ENCODE measurements at places on chromosomes 1 and 21.

DNA sequence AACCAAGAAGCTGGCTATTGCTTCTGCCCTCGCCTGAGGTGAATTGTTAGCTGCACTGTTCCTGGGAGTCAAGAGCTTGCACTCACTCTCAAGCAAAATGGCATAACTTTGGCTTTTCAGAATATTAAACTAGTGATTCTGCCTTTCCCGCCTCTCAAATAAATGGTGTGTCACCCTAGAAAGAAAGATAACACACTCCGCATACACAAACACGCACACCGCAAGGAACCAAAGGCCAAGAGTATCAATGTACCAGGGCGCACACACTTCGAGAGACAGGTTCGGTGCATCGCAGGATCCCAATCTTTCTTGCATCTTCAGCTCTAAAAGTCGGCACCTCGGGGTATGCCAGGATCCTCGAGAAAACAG, 470 bp upstream of the RTCA start:
- DNase-seq = no peak

DNA sequence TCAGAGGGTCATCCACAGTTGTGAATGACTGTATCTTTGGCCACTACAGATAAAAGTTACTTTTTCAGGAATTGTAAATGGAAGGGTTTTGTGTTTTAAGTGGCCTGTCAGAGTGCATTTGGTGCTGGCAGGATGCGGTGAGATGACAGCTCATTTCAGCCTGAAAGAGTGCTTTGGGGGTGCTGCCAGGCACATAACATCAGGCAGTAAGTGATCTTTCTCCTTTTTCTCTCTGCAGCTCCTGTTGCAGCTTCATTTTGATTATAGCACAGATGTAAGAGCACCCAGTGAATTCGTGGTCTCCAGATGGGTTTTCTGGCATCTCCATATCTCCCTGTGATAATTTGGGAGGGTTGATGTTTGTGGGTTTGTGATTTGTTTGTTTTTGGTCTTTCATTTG, 14.8 kb upstream of the FAM163A start:
- DNase-seq = no peak

GRCh38 chr1:114337417-114337816, 173.6 kb downstream of the TRIM33 start:
- no peak for DNase-seq

DNA sequence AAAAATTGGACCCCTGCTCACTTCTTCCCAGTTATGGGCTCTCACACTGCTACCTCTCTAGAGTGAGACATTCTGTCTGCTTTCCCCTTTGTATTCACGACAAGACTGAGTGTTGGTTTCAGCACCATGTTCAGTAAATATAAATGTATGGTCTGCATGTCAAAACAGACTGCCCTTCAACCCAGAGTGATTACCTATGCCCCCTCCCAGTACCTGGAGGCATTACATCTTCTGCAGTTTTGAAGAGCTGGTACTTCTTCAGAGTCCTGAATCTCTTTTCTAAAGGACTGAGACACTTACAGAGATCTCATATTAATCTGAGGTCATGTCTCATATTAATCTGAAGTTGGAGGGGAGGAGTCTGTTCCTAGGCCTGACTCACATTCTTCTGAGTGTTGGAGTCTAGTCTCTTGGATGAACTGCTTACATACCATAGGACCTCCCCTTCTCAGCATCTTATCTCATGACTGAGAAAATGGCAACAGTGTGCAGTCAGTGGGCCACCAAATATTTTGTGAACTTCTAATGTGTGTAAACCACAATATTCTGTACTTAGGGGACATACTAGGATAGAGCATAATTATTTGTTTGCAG, 80.3 kb downstream of the RGL1 start:
- no peak for DNase-seq

DNA sequence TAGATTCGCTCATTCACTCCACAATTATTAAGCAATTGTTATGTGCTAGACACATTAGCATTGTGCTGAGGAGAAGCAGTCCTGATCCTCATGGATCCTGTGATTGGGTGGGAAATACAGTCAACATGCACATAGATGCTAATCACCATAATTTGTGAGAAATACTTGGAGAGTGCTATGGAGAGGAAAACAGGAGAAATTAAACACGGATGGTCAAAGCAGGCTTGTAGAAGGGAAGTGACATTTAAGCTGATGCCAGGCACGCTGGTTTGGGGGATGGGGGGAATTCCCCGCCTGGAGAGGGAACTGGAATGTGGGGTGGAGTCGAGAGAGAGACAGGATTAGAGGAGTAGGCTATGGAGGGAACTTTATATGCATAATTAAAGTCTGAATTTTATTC, 52.2 kb upstream of the L1TD1 start:
- no peak for DNase-seq

- no peak for DNase-seq
Measured at GRCh38 chr1:96473791-96474434, 247.7 kb upstream of the PTBP2 start.

DNA sequence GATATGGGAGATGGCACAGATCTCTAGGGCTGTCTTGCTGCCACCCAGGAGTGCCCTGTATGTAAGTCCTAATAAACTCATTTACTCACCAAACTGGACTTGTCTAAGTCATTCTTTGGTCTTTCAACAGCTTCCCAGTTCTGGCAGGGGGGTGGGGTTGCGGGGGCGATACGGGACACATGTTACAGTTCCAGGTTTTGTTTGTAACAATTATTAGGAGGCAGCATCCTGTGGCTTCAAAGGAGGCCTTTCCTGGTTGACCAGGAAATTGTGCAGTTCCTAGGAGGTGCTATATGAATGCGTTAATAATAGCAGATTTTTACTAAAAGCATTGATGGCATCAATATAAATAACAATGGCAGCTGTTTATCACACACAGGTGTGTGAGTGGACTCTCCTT, 42.7 kb upstream of the TRIM45 start:
- DNase-seq = no peak

- no peak for DNase-seq
Measured at GRCh38 chr1:107750364-107750959, 214.5 kb downstream of the VAV3 start.

DNA sequence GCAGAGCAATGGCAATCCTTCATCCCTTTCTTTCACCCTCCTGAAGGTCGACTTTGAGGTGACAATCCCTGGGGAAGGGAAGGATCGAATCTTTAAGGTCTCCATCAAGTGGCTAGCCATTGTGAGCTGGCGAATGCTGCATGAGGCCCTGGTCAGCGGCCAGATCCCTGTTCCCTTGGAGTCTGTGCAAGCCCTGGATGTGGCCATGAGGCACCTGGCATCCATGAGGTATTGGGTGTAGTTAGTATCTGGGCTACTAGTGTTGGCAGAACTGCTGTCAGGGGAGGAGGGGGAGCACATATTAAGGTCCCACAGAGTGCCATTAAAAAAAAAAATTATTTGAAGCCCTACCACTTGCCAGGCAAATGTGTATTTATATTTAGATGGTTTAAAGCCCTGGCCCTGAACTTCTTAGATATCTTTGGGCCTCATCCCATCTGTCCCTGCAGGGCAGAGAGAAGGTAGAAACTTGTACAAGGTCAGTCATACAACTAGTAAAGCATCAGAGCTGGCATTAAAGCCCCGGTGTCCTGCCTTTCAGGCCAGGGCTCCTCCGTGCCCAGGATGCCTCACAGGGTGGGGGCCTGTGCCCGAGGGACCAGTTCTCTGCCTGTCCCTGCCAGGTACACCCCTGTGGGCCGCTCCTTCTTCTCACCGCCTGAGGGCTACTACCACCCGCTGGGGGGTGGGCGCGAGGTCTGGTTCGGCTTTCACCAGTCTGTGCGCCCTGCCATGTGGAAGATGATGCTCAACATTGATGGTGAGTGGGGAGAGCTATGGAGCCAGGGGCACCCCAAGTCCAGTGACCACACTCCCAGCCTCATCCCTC, 10.3 kb downstream of the AGO1 start:
- DNase-seq = no peak

- no peak for DNase-seq
Measured at GRCh38 chr1:88973520-88974137, 18.8 kb downstream of the KYAT3 start.

DNA sequence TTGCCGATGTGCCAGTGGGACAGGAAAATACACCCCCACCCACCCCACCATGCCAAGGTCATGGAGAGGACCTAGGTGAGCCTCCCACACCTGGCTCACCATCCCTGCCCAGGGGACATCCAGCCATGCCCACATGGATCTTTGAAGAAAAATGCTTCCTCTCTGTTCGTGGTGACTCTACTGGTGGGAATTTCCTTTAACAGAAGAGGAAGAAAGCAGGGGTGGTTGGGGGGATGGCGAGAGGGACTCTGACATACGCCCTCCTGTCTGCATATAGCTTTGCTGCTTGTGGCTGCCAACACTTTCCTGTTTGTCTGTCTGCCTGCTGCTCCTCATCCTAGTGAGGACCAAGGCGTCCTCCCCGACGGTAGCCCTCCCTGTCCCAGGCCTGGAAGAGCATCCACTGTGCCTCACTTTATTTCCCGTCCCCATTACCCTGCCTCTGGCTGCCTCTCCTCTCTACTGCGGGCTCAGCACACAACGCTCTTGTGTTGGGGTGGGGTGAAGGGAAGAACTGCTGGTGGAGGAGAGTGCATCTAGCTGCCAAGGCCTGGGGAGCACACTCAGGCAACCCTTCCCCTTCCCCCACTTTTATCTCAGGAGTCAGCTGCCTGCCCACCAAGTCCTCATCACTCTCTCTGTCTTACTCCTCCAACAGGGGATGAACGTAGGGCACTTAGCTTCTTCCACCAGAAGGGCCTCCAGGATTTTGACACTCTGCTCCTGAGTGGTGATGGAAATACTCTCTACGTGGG, 2.5 kb downstream of the SEMA4A start:
- DNase-seq = no peak

GRCh38 chr1:201450721-201451291, 18.2 kb downstream of the PHLDA3 start:
- no peak for DNase-seq

GRCh38 chr1:246134789-246135188, 372.3 kb downstream of the SMYD3 start:
- DNase-seq = no peak

DNA sequence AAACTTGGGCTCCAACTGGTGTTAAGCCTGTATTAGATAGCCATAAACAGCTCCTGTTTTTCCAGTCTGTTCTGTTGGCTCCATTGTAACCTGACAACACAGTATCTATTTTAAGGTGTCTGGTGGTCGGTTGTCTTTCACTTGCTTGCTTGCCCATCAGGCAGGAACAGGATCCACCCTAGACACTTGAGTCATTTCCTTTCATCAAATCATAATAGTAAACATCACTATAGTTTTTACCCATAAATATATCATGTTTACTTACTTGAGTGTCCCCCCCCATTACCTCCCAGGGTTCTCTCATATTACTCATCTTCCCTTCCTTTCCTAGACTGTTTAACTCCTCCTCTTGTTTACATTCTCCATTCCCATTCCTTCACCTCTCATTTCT, 2.9 kb downstream of the DDI2 start:
- DNase-seq = no peak

DNA sequence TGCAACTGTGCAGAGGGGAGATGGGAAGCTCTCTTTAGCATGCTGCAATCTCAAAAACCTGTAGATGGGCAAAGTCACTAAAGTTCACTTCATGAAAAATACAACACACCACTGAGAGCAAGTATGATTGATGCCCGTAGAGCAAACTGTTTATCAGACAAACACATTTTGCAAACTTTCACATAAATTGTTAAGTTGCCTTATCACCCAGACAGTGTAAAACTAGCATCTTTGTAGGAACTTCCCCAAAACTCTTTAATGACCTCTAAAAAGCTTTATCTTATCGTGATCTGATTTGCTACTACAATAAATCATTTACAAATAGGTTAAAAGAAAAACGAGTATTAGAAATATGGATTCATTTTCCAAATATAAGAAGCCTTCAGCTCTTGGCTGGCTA, 391.0 kb downstream of the LMO4 start:
- DNase-seq = no peak

DNA sequence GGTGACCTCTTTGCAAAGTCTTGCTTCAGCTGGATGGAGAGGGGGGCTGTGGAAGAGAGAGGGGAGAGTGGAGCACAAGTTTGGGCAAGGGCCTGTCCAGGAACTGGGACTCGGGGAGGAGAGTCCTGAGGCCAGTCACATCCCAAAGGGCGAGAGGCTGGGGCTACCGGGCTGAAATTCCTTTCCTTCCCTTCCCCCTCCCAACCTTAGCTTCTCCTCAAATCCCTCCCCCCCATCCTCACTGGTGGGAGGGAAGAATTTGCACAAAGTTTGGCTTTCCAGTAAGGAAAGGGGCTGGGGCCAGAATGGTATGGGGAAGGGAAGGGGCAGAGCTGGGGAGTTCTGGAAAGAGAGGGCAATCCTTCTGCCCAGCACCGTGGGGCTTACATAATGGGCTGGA, 854 bp downstream of the CNTN2 start:
- DNase-seq = no peak

- no peak for DNase-seq
Measured at GRCh38 chr1:6116137-6116536, 64.0 kb downstream of the CHD5 start.

GRCh38 chr1:53577761-53578100, 118.5 kb downstream of the DMRTB1 start:
- no peak for DNase-seq

GRCh38 chr1:70112838-70113237, 92.5 kb downstream of the LRRC40 start:
- no peak for DNase-seq

DNA sequence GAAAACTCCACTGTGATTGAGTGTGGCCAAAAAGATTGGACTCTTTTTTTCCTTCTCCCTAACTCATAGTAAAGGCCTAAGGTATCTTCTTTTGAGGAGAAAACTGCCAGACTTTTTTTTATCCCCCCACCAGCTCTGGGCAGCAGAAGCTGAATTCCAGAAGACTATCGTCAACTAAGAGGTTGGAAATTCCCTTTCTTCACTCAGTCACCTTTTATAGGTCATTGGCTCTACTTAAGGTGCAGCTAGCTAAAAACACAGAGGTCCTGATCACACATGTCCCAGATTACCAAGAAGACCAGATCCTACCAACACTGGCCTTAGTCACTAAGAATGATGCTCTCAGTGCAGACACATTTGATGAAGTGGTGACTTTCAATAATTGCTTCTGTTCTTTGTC, 1441.2 kb downstream of the PLA2G4A start:
- DNase-seq = no peak

GRCh38 chr1:226884116-226884625, 13.8 kb downstream of the PSEN2 start:
- DNase-seq = no peak

GRCh38 chr1:48196237-48196636, 26.3 kb upstream of the SLC5A9 start:
- no peak for DNase-seq

- no peak for DNase-seq
Measured at GRCh38 chr1:28108001-28108400, 19.6 kb upstream of the EYA3 start.

- DNase-seq = no peak
Measured at GRCh38 chr1:211932231-211932932, 101.8 kb upstream of the LPGAT1 start.

- no peak for DNase-seq
Measured at GRCh38 chr1:118077331-118078045, 107.5 kb downstream of the SPAG17 start.

- no peak for DNase-seq
Measured at GRCh38 chr1:94903280-94904009, 23.5 kb downstream of the CNN3 start.

GRCh38 chr21:31354604-31355443, 10.8 kb upstream of the TIAM1 start:
- no peak for DNase-seq

- DNase-seq = no peak
Measured at GRCh38 chr1:82091729-82092128, 291.0 kb downstream of the ADGRL2 start.

- DNase-seq = no peak
Measured at GRCh38 chr1:214649607-214650006, 46.6 kb downstream of the CENPF start.

GRCh38 chr21:41431788-41432548, 5.9 kb downstream of the MX1 start:
- no peak for DNase-seq

- DNase-seq = no peak
Measured at GRCh38 chr1:226293553-226293920, 15.4 kb downstream of the LIN9 start.

Measured in cortex of kidney (tissue), 1 donor.